ENCODE measurements at places on chromosomes 4 and X. TPM values are rescaled to one million over a fixed set of nuclear protein-coding genes. Genes with fewer than 3 reads are reported as not detected.

GRCh38 chrX:136572030-136572429 lies 40.0 kb downstream of the VGLL1 start:
- DNase-seq = no peak
- H3K4me3 ChIP-seq = no peak overlapping the region
- H3K36me3 ChIP-seq = no peaks in the 10 kb centered on the region
- no peak overlapping the region for H3K27ac ChIP-seq
- H3K27me3 ChIP-seq = no peaks in the 10 kb centered on the region

Gene PTTG2
- 0.50 TPM for total RNA-seq

DNA sequence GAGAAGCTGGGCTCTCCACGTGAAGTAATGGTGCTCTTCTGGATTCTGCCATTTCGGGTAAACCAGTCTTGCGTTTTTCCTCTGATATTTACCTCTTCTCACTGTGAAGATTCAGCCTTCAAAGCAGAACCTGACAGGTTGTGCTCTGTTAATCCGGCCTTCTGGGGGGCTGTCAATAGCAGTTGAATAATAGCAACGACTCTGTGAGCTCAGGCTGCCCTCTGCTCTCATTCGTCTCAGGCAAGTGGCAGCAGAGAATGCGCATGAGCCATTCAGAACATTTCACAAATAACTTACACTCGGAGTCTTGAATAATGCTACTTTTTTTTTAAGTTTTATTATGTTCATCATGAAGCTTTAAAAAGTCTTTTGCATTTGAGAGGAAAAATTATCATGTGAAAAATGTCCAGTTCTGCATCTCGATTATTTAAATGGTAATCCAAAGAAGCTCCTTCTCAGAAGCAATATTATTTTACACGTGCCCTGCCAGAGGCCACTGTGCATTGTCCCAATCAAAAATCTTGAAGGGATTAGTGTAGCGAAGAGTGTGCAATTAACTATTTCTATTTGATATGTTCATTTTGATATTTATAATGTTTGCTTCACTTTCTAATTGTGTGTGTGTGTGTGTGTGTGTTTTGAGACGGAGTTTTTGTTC lies 354.2 kb upstream of the FAT1 start:
- H3K4me1 ChIP-seq = no peaks in the 10 kb centered on the region
- H3K4me3 ChIP-seq = no peak overlapping the region
- H3K36me3 ChIP-seq = no peaks in the 10 kb centered on the region
- no peaks in the 10 kb centered on the region for H3K27me3 ChIP-seq
- DNase-seq = no peak

DNA sequence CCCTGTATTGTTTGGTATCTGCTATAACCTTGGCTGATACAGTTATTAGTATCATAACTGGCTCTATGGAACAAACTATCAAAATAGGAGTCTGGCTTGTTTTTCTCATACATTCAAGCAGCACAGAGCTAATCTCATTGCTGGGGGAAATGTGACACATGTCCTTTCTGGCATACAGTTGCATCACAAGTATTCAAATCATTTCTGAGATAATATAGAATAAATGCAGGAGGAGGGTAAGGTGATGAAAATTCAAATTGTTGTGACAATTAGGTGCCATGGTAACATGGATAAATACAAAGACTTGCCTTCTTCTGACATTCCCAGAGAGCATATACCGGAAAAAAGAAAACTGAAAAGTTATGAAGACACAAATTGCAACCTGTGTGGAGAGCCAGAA lies 2706.8 kb downstream of the ARAP2 start:
- DNase-seq = no peak
- no peak overlapping the region for H3K27ac ChIP-seq
- no peaks in the 10 kb centered on the region for H3K27me3 ChIP-seq
- no peak overlapping the region for H3K4me3 ChIP-seq
- no peaks in the 10 kb centered on the region for H3K36me3 ChIP-seq
- no peaks in the 10 kb centered on the region for H3K4me1 ChIP-seq

- H3K27me3 ChIP-seq = no peaks in the 10 kb centered on the region
- H3K4me1 ChIP-seq = no peaks in the 10 kb centered on the region
- DNase-seq = no peak
- H3K4me3 ChIP-seq = no peak overlapping the region
- no peak overlapping the region for H3K27ac ChIP-seq
Measured at GRCh38 chr4:121308328-121308663, 72.5 kb downstream of the QRFPR start.

GRCh38 chrX:344371-344901 lies 25.8 kb upstream of the GTPBP6 start:
- H3K27ac ChIP-seq = no peak overlapping the region
- H3K4me3 ChIP-seq = no peak overlapping the region
- H3K27me3 ChIP-seq = no peaks in the 10 kb centered on the region
- H3K4me1 ChIP-seq = peaks cover 6% of the 10 kb centered on the region

Gene HEPH
- 6.3 TPM for total RNA-seq

GRCh38 chrX:44022964-44023363 lies 49.8 kb upstream of the NDP start:
- no peaks in the 10 kb centered on the region for H3K27me3 ChIP-seq
- H3K27ac ChIP-seq = no peak overlapping the region
- no peak for DNase-seq
- no peak overlapping the region for H3K4me3 ChIP-seq
- H3K36me3 ChIP-seq = no peaks in the 10 kb centered on the region
- H3K4me1 ChIP-seq = no peaks in the 10 kb centered on the region

- H3K27ac ChIP-seq = no peak overlapping the region
- H3K4me1 ChIP-seq = no peaks in the 10 kb centered on the region
- no peaks in the 10 kb centered on the region for H3K27me3 ChIP-seq
- no peaks in the 10 kb centered on the region for H3K36me3 ChIP-seq
- no peak for DNase-seq
- no peak overlapping the region for H3K4me3 ChIP-seq
Measured at GRCh38 chr4:101643186-101643837, 147.2 kb upstream of the BANK1 start.

Gene SPANXN4
- 13.9 TPM for total RNA-seq

GRCh38 chr4:139619644-139620043 lies 46.0 kb upstream of the MGST2 start:
- no peaks in the 10 kb centered on the region for H3K4me1 ChIP-seq
- H3K27ac ChIP-seq = no peak overlapping the region
- no peaks in the 10 kb centered on the region for H3K27me3 ChIP-seq

DNA sequence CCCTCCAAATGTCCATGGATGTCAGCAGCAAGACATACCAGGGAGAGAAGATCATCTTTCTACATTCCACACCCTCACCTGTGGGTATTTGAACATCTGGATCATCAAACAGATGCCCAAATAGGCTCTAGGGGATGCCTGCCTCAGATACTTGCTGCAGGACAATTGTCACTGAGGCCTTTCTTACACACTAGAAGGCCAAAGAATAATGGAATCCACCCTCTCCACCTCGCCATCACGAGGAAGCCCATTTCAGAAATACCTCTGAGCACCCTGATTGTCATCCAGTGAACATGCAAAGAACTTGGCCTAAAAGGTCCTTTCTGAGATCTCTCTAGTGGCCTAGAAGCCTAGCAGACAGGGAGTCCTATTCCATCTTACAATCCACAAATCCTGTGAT lies 6.9 kb upstream of the KIAA1210 start:
- no peaks in the 10 kb centered on the region for H3K27me3 ChIP-seq
- no peak for DNase-seq
- H3K4me3 ChIP-seq = no peak overlapping the region
- no peaks in the 10 kb centered on the region for H3K36me3 ChIP-seq

DNA sequence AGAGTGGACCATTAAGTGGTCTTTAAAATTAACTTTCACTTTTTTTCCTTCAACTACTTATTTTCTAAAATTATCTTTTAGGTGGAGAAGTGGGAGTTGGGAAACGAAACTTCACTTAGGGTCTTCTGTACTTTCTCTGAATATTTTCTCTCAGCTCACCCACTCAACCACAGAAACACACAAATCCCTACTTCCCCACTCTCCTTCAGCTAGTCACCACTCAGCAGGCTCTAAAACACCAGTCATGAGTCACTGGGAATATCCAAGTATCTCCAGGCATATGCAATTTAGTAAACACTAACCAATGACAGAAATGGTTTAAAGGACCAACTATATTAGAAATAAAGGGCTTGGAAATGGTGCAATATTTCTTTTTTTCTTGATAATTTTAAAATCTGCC lies 153.0 kb upstream of the RPS6KA6 start:
- no peak overlapping the region for H3K27ac ChIP-seq
- no peaks in the 10 kb centered on the region for H3K4me1 ChIP-seq

GRCh38 chrX:40173143-40174000 lies 75.6 kb upstream of the BCOR start:
- no peaks in the 10 kb centered on the region for H3K36me3 ChIP-seq
- no peak overlapping the region for H3K27ac ChIP-seq
- no peaks in the 10 kb centered on the region for H3K4me1 ChIP-seq
- DNase-seq = no peak
- H3K4me3 ChIP-seq = no peak overlapping the region

DNA sequence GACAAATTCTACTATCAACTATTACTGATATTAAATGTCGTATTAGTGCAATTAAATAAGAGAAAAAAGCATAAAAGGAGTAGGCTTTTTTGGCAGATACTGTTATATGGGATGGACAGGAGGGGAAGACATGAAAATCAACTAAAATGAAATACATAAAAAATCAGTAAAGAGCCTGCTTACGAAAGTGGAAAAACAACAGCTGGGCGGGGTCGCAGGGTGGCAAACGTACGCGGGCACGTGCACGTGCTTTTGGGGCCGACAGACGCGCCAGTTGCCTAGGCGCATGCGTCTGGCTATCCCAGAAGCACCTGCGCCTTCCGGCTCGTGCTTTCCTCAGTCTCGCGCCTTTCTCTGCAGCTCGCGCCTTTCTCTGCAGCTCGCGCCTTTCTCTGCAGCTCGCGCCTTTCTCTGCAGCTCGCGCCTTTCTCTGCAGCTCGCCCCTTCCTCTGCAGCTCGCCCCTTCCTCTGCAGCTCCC lies at the start of gene YY2:
Gene YY2, plus strand, starts transcription at position 51 of the 479 bp plus-strand sequence. CDS start 498 bp downstream, outside the sequence.
- DNase-seq = peak; percentile 31
- no peaks in the 10 kb centered on the region for H3K27me3 ChIP-seq

- no peak overlapping the region for H3K27ac ChIP-seq
- H3K4me3 ChIP-seq = no peak overlapping the region
- H3K36me3 ChIP-seq = no peaks in the 10 kb centered on the region
Measured at GRCh38 chr4:165359506-165359905, 19.3 kb upstream of the CPE start.

DNA sequence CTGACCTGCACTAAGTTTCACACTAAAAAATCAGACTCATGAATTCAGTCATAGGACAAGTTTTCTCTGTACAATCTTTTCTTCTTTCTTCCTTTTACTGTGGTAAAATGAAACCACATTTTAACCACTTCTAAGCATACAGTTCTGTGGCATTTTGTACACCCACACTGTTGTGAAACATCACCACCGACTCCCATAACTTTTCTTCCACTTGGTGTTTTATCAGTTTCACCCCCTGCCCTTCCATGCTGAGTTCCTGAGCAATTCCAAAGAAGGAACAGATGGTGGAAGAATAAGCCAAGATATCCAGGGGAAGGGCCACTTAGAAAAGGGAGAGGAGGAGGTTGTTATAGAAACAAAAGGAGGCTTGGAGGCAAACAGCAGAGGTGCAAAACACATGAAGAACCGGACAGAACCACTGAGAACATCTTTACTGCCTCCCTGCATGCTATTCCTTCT lies 22.6 kb downstream of the SLC25A4 start:
- H3K4me3 ChIP-seq = no peak overlapping the region
- H3K27me3 ChIP-seq = no peaks in the 10 kb centered on the region
- H3K27ac ChIP-seq = no peak overlapping the region

GRCh38 chr4:106695501-106696262 lies 327.1 kb upstream of the GIMD1 start:
- DNase-seq = no peak
- no peak overlapping the region for H3K27ac ChIP-seq
- no peak overlapping the region for H3K4me3 ChIP-seq
- no peaks in the 10 kb centered on the region for H3K27me3 ChIP-seq

- H3K4me3 ChIP-seq = no peak overlapping the region
- H3K4me1 ChIP-seq = no peaks in the 10 kb centered on the region
- H3K36me3 ChIP-seq = no peaks in the 10 kb centered on the region
- no peak for DNase-seq
Measured at GRCh38 chr4:4979971-4980370, 39.3 kb downstream of the CYTL1 start.

Gene KLF8
- 21.4 TPM for total RNA-seq

Gene CXorf58
- 2.6 TPM for total RNA-seq

- no peak for DNase-seq
- no peaks in the 10 kb centered on the region for H3K4me1 ChIP-seq
- H3K4me3 ChIP-seq = no peak overlapping the region
Measured at GRCh38 chr4:182649698-182650477, 267.3 kb downstream of the DCTD start.

- no peak overlapping the region for H3K27ac ChIP-seq
- no peaks in the 10 kb centered on the region for H3K36me3 ChIP-seq
- no peaks in the 10 kb centered on the region for H3K4me1 ChIP-seq
- H3K4me3 ChIP-seq = no peak overlapping the region
- DNase-seq = no peak
Measured at GRCh38 chr4:160877087-160877790, 1286.6 kb downstream of the FSTL5 start.

Gene LRAT
- total RNA-seq = 6.6 TPM

GRCh38 chr4:36852856-36853255 lies 391.7 kb upstream of the NWD2 start:
- DNase-seq = no peak
- H3K4me3 ChIP-seq = no peak overlapping the region
- no peaks in the 10 kb centered on the region for H3K4me1 ChIP-seq
- H3K36me3 ChIP-seq = no peaks in the 10 kb centered on the region
- no peaks in the 10 kb centered on the region for H3K27me3 ChIP-seq
- no peak overlapping the region for H3K27ac ChIP-seq

Measured in testis (tissue), 5 donors.